Stimulated activated naive CD4-positive, alpha-beta T cell treated with Interleukin-2 at 50 U/mL for 16 hours (primary cell): ENCODE measurements at places on chromosomes 5 and 9.

DNA sequence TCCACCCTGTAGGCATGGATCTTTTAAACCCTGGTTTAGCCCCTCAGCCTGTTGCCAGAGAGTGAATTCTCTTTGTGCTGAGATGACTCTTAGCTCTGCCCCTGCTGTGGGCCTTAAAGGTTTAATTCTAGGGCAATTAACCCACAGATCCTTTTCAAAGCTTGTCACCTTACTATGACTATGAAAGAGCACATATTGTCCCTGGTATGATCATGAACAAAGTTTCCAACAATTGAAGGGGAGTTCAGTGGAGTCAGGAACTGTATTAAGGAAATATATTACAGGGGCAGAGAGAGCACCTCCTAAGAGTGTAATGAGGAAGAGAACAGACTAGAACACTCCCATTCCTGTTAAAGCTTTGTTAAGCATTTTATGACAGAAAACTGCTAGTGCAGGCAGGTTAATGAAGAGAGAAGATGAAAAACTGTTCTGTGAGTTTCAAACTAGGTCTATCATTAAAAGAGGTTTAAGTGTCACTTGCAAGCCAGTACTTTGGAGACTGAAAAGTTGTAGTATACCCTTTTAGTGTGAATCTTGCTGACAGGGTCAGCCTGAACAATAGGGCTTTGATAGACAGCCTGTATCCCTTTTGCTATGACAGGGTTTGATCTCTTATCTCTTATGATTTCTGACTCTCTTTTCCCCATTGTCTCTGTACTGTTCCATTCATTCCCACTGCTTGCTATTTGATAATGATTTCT, 104.2 kb upstream of the ELL2 start:
- no peak for DNase-seq

- DNase-seq, result no peak
Measured at GRCh38 chr9:107214915-107215314, 68.2 kb upstream of the RAD23B start.

DNA sequence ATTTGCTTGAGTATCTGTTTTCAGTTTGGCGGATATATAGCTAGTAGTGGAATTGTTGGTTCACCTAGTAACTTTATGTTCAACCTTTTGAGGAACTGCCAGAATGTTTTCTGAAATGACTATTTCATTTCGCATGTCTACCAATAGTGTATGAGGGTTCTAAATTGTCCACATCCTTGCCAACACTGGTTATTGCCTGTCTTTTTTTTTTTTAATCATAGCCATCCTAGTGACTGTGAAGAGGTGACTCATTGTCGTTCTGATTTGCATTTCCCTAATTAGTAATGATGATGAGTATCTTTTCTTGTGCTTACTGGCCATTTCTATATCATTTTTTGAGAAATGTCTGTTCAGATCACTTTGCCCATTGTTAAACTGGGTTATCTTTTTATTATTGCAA, 52.5 kb downstream of the PRLR start:
- DNase-seq, result no peak

DNA sequence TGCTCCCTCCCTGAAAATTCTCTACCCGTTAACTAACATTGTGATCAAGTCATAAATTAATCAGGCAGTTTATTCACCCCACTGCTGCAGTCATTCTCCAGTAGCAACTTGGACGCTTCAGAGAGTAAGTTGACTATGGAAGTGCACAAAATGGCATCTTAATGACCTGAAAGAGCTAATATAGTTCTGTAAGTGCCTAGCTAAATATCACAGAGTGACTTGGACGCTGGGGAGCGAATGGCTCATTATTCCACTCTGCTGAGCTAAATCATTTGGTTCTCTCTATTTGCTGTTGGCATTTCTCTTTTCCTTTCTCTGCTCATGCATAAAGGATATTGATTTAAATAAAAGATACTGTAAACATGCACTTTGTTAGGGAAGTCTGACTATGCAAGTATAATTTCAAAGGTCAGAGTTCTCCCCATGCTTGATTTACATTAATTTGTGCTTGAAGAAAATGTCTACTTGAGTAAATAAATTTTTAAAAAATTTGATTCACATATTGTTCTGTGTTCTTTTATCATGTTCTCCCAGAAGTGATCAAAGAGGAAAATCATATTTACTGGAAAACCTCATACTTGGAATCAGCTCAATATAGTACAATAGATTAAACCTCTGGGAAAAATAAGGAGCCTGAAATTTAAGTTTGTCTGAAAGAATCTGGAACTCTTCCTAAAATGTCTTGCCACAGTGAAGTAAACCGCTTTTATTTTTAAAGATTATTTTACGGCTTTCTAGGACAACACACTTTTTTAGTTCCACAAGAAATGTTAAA, 169.5 kb upstream of the HAPLN1 start:
- no peak for DNase-seq

GRCh38 chr9:119252671-119253299, 116.5 kb downstream of the BRINP1 start:
- DNase-seq, result no peak

GRCh38 chr9:34896112-34896511, 62.0 kb upstream of the PHF24 start:
- no peak for DNase-seq

GRCh38 chr5:57442080-57442839, 40.4 kb downstream of the ACTBL2 start:
- DNase-seq, result no peak

GRCh38 chr9:133430244-133430643, 8.1 kb downstream of the ADAMTS13 start:
- DNase-seq, result no peak

- no peak for DNase-seq
Measured at GRCh38 chr5:119074419-119074818, 3.5 kb downstream of the DMXL1 start.

DNA sequence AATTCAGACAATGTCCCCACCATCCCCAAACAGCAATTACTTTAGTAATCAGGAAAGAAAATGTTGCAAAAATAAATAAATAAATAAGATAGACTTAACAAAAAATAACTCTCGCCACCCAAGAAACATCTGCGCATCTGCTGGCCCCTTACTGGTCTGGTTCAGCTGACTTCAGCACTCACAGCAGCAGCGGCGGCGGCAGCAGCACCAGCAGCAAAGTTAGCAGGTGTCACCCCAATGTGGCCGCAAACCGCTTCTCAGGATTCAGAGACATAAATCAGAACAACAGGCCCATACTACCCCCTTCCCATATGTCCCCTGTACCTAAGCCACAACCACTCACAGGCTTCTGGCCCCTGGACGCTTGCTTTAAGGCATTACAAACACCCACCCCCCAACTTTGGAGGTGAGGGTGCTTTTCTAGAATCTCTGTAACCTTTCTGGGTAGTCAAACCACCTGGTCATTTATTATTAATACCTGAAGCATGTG, 593.0 kb downstream of the BNC2 start:
- no peak for DNase-seq

- DNase-seq, result no peak
Measured at GRCh38 chr9:9747787-9748186, 865.0 kb downstream of the PTPRD start.

DNA sequence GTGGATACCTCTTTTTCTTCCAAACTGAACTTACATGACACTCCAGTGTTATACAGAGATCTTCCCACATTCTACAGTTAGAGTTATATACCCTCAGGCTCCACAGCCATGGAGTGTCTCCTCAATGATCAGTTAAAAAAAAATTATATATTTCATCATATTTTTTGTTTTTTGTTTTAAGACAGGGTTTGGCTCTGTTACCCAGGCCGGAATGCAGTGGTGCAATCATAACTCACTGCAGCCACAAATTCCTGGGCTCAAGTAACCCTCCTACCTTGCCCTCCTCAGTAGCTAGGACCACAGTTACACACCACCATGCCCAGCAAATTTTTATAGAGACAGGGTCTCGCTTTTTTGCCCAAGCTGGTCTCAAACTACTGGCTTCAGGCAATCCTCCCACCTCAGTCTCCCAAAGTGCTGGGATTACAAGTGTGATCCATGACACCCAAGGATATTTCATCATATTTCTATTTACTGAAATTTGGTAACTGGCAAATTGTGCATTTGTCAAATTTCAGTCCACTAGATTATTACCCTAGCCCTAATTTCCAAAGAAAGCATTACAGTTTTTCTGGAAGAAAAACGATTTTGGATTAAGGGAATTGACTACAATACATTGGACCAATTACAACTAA, 18.1 kb upstream of the SCAI start:
- DNase-seq, result no peak

DNA sequence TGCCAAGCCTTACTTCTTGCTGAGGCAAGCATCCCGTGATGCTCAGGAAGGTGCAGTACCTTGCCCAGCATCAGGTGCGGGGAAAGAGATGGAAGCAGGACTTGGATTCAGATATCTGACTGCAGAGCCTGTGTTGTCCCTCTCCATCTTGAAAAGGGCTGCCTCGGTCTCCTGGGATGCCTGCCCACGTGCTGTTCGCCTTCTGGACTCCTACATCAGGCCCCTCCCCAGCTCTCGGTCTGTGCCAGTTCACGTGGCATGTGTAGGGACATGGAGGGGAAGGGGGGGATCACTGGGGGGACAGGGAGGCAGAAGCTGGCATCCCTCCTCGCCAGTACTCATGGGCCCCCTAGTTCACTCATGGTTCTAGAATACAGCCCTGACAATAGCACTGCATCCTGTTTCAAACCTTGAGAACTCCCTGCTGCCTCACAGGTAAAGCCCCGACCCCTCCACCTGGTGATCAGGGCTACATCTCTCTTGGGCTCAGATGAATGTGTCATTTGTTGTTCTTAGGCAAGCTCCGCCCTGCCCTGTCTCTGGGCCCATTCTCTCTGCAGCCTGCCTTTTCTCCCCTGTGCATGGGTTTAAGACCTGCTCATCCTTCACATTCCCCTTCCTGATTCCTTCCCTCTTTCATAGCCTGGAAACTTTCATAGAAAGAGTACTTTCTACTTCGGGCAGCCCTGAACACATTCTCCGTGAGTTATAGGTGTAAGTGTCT, 38.9 kb upstream of the SLC25A51 start:
- DNase-seq, result no peak

DNA sequence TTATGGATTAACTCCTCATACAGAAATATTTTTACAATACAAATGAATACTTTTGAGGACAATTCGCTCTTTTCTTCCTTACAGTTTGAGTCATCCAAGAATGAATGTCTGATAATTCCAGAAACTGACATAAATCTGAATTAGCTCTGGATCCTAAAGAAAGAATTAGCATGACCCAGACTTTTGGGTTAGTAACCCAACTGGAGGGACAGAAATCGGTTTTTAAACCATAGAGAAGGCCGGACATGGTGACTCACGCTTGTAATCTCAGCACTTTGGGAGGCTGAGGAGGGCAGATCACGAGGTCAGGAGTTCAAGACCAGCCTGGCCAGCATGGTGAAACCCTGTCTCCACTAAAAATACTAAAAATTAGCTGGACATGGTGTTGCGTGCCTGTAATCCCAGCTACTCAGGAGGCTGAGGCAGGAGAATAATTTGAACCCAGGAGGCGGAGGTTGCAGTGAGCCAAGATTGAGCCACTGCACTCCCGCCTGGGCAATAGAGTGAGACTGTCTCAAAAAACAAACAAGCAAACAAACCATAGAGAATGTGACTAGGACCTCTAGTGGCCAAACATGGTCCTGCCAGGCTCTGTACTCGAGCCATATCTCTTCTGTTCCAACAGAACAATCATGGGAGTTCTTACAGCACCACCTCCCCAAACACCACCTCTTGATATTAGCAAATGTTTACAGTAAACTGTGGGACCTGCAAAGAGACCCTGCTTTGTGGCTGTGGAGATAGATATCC, 44.8 kb downstream of the LURAP1L start:
- DNase-seq, result no peak

- DNase-seq, result no peak
Measured at GRCh38 chr9:37329576-37329975, 92.9 kb upstream of the GRHPR start.

DNA sequence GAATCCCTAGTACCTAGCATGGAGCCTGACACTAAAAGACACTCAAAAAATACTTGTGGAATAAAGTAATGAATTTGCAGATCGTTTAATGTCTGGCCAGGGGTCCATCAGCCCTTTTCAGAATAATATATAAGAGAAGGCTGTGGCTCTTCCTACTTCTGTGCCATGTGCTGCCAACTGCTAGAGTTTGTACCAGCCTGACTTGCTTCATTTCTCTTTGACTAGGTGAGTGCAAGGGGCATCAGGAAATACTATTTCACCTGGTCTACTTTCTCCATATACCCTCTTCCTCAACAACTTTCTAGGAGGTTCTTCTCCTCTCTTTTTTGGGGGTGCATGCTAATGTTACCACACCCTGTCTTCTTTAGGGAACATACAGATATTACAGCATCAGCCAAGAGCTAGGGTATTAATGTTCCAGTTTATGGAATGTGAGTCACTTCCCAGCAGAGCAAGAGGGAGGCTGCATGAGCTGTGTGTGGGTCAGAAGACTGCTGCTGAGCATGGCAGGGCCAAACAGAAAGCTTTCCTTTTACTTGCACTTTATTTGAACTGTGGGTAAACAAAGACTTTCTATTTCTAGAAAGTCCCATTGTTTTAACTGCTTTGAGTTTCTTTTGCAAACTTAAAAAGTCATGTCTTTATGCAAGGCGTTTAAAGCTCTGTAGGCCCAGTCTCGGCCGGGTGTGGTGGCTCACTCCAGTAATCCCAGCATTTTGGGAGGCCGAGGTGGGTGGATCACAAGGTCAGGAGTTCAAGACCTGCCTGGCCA, 158.9 kb downstream of the ADAMTSL1 start:
- no peak for DNase-seq

GRCh38 chr9:83444110-83444509, 94.1 kb downstream of the FRMD3 start:
- DNase-seq, result no peak

GRCh38 chr5:112977440-112977861, 853 bp downstream of the DCP2 start:
- no peak for DNase-seq

GRCh38 chr5:143749581-143750205, 62.3 kb upstream of the HMHB1 start:
- DNase-seq, result no peak

DNA sequence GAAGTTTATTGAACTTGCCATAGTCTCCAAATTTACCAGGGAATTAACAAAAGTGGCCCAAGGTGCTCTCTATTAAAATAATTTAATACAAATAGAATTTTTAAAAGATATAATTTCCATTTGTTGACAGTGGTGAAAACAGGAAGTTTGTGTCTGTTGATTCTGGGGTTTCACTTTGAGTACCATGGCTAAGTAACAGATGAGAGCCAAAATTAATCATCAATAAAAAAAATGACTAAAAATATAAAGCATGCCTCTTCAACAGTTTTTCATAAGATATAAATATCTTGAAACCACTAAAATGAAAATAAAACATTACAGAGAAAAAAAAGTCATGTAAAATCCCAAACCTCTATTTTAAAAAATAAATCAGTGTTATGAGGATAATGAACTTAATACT, 49.8 kb downstream of the SGCD start:
- no peak for DNase-seq

DNA sequence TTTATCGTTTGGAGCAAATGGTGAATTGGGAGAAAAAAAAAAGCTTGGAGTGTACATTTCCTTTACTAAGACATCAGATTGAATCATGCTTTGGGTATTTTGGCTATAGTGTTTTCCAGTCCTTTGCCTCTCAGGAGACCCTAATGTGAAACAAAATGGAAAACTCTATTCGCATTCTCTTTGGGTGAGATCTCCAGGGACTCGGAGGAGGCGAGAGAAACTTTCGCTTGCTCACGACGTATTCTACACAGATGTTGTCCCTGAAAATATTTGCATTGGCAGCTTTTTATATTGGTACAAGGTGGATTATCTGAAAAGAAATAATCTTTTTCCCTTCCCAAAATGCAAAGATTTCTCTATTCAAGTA, 1240.1 kb upstream of the WWC1 start:
- no peak for DNase-seq

GRCh38 chr5:140795259-140795641, 598 bp downstream of the PCDHA2 start:
- DNase-seq, result no peak
